T-cell (primary cell): ENCODE measurements at places on chromosomes 12 and 14.

DNA sequence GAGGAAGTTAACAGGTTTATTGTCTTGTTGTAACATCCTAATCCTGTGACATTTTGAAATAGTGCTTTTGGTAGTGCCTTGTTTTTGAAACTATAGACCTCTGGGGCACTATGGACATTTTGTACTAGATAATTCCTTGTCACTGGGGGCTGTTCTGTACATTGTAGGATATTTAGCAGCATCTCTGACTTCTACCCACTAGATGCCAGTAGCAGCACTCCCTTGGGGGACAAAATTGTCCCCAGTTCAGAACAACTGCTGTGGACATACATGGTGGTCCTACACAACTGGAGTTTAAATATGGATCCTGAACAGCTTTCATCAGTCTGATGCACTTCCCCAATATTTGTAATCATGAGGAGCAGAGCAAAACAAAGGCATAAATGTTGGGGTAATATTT lies 264.7 kb downstream of the RAD51B start:
- DNase-seq: no peak

DNA sequence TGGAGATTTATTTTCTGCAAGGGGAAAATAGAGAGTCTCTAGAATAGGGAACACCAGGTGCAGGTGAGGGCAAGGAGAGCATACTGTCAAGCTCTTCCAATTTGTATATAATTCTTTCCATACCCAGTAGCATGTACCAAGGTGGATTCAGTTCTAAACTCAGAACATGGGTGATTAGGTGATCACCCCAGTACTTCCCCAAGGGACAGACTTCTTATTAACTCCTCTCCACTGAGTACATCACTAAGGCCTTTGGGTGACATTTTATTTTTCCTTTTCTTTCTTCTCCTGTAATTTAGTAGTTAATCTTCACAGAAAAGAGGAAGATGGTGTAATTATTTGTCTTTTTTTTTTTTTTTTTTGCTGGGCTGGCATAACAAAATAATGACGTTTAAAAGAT lies 54.2 kb downstream of the DIP2B start:
- no peak for DNase-seq

DNA sequence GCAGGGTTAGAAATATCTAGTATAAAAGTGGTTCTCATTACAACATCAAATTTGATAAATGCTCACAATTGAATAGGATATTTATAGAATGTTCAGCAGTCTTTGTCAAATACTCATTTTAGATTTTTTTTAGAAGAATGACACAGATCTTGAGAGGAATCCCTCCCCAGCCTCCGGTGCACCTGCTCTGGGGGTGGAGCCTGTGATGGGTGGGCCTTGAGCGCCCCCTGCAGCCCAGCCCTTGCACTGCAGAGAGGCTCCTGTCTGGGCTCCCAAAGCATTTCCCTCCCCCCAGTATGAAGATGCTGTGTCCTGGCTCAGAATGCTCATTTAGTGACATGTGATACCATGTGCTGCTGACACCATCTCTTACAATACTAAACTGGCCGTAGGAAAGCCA lies 792.3 kb downstream of the TMEM121 start:
- peak; percentile 69 for DNase-seq

GRCh38 chr12:67884596-67884995 lies 104.7 kb upstream of the IFNG-AS1 start:
- no peak for DNase-seq

DNA sequence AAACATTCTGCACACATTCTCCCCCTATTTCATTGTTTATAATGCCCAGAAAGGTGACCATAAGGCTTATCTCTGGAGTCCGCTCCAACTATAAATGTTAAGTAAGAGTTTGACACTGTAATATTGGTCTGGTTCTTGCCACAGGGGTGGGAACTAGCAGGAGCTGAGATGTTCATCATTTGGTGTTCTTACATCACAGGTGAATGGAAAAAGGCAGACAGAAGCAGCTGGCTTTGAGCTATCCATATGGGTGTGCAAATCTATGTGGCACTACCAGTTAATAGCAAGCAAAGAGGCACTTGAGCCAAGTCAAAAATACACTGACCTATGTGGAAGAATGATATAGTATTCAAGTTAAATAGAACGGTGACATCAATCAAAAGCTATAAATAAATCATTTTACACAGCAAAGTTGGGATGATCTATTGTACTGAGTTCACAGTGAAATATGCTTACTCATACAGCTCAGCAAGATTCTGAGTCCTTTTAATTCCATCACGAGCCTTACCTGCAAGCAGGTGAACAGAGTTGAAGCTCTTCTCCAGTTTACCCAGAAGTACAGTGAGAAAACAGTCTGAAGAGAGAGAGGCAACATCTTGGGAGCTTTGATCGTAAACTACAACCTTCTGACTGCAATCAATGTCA lies 43.2 kb downstream of the DUSP16 start:
- DNase-seq: no peak

DNA sequence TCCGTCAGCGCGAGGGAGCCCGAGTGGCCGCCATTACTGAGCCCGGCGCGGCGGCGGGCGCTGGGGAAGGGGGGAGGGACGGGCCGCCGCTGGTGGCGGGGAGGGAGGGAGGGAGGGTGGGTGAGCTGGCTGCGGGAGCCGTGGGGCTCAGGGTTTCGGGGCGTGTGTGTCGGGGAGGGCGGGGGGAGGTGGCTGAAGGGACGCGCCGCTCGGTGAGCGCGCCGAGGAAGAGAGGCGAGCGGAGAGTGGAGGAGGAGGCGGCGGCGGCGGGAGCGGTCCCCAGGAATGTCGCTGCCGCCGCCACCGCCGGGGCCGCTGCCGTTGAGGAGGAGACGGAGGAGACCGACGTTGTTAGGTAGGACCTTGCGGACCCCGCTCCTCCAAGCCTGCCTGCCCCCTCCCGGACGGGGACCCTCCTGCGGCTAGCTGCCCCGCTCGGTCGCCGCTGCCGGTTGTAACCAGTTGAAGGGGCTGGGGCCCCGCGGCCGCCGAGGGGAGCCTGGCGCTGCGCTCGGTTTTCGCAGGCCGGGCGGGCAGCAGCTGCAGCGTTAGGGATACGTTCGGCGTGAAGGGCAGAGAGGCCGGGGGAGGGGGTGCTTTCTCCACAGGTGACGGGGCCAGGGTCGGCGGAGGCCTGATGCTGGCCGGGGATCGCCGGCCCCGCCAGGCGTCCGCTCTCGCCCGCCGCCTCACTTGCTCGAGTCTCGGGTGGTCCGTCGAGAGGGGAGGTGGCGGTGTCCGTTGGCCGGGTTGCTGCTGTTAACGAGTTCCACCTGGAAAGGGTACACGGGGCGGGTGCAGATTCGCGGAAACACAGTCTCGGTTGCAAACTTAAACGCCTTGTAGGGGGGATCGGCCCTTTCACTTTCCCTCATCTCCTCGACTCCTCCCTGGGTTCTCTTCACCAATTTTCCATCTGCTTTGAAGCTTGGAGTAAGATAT lies at the start of gene ARHGAP5:
ARHGAP5 (plus strand) TSS at position 224 of the 942 bp plus-strand sequence. CDS start 13,366 bp downstream, outside the sequence.
- DNase-seq: peak; percentile 75

GRCh38 chr14:95495076-95495475 lies 21.4 kb downstream of the SYNE3 start:
- no peak for DNase-seq

GRCh38 chr12:104547235-104547634 lies 90.5 kb downstream of the CHST11 start:
- DNase-seq: no peak

DNA sequence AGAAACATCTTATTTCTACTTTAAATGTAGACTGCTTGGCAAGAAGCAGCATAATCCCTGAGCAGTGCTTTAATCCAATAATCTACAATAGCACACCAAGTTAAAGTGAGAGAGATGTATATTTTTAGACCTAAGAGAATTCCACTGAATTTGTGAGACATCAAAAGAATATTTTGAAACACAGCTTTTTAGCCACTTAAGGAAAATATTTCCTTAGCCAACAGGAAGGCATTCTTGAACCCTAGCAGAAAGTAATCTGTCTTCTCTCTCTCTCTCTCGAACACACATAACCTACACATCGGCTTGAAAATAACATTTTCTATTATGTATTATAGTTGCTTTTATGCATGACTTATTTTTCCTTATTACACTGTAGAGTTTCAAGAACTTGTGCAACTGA lies 34.0 kb downstream of the KITLG start:
- DNase-seq: no peak

DNA sequence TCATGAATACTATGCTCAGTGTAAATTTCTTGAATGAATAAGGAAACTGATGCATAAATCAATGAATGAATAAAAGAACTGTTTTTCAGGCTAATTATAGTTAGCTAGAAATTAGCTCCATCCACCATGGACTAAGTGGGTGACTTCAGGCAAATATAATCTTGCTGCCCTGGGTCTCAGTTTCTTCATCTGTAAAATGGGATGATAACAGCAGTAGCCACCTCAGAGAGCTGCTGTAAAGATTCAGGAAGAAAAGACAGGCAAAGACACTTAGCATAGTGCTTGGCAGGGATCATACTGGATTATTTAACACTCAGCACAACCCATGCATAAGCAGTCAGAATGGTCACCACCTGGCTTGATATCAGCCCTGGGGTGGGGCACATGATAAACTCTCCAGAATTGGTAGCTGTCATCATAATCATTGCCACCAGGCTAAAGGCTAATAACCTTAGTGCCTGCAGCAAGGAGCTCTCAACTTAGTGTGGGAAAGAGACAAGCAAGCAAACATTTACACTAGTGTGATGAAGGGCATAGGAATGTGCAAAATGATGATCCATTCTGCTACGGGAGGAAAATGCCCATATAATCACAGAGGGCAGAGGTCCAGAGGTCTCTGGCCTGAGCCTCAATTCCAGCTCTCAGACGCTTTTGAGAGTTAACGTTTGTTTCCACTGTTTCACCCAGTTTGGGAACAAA lies 234.7 kb upstream of the TBX3 start:
- DNase-seq: no peak

DNA sequence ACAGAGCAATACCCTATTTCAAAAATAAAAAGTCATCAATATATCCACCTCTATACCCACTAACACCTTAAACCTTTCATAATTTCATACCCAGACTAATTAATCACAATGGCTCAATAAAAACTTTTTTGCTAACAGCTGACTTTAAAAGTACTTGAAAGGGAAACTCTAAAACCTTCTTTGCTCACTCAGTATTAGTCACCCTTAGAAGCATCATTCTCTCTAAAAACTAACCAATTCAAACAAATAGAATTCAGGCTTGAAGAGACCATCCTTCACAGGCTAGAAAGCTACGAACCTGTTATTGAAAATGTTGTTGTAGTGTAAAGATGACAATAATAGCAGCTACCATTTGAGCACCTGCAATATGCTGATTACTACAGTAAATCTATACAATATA lies 37.2 kb downstream of the HECTD1 start:
- no peak for DNase-seq

GRCh38 chr12:98317939-98318899 lies 197.2 kb upstream of the TMPO start:
- DNase-seq: no peak

GRCh38 chr12:105481392-105482300 lies 151.2 kb downstream of the C12orf75 start:
- no peak for DNase-seq

DNA sequence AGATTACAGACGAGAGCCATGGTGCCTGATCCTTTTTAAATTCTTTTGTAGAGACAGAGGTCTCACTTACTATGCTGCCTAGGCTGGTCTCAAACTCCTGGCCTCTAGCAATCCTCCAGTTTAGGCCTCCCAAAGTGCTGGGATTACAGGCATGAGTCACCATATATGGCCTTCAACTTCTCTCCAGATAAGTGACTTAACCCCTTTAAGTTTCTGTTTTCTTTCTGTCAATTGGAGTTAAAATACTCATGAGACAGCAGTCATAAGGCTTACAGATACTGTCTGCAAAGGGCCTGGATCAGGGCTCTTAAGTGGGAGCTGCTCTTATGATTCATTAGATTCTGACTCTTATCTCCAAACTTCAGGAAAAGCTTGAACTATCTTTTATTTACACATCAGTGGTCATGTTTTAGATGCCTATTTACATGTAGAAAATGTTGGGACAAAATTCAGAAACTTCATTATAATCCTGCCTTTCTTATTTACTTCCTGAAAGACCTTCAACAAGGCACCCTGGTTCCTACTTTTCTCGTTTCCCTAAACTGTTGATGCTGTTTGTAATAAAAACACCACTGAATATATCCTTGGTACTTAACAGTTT lies 271.5 kb upstream of the TBX3 start:
- no peak for DNase-seq

- no peak for DNase-seq
Observed at GRCh38 chr12:132302466-132303358, 26.7 kb downstream of the GALNT9 start.

- no peak for DNase-seq
Observed at GRCh38 chr14:75751296-75751695, 90.2 kb downstream of the TTLL5 start.

GRCh38 chr12:110960795-110961194 lies 40.4 kb upstream of the MYL2 start:
- no peak for DNase-seq

GRCh38 chr14:104315169-104315568 lies 176.8 kb downstream of the KIF26A start:
- DNase-seq: no peak

- DNase-seq: no peak
Observed at GRCh38 chr12:102462386-102462785, 18.0 kb downstream of the IGF1 start.

DNA sequence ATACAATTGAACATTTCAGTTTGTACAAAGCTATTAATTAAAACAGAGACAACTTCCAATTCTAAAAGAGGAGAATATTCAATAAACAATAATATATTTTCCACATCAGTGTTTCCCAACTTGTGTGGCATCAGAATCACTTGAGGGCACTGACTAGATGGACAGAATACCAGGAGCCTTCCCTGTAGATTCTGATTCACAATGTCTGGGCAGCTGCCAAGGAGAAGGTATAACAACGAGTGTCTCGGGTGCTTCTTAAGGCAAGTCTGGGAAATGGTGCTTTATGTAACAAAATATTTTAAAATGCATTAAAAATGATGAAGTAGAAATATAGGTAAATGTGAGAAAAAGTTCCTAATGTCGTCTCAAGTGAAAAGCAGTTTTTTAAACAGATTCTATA lies 26.2 kb downstream of the GALC start:
- no peak for DNase-seq

DNA sequence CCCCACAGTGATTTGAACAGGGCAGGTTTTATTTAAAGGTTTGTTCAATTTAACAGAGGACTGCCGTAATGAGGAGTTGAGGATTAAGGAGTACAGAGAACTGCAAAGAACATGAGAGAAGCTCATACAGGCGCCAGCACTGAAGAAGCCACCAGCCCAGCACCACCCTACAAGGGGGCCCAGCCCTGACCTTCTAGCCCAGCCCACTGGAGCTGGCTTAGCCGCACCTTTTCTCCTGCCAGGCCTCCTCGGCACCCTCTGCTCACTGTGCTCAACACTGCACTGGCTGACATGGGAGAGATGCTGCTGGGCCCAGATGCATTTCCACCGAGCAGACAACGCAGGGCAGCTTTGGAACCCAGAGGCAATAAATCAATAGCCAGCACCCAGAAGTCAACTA lies 36.5 kb upstream of the SFSWAP start:
- DNase-seq: no peak

GRCh38 chr12:128476266-128476665 lies 209.3 kb downstream of the TMEM132C start:
- DNase-seq: no peak
